ENCODE measurements at places on chromosomes 7 and 10.

DNA sequence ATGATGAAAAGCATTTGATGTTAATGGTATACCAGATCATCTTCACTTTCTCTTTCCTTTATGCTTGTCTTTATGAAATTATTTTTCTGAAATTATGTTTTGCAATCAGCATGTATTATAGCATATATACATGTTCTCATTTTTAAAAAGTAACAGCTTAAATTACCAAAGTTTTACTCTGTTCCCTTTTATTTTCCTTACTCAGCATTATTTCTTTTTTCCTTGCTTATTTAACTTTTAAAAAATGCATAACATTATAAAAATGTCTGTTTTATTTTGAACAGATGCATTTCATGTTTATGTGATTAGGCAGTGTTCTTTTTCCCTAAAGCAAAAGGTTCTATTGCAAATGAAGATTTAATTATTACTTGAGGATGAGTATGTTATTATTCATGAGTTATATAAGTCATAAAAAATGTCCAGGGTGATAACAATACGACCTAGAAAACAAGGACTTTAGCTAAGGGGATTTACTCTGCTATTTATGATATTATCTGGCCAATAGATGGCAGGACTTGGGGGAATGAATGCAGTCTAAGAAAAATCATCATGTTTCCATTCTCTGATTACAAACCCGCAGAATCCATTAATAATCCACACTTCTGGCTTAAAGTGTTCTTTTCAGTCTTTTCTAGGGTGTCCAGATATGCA lies 38.5 kb downstream of the CABCOCO1 start:
- DNase-seq: no peak

- DNase-seq: peak; percentile 98
Measured at GRCh38 chr10:122112625-122113160, 123.7 kb downstream of the TACC2 start.

- DNase-seq: peak; percentile 81
Measured at GRCh38 chr10:91389636-91390512, 20.3 kb upstream of the HECTD2 start.

- DNase-seq: no peak
Measured at GRCh38 chr7:28675429-28675828, 263.1 kb downstream of the CREB5 start.

- DNase-seq: peak; percentile 8
Measured at GRCh38 chr7:136074843-136075242, 97.7 kb upstream of the MTPN start.

GRCh38 chr7:157820796-157821195 lies 484.0 kb downstream of the DNAJB6 start:
- DNase-seq: no peak

DNA sequence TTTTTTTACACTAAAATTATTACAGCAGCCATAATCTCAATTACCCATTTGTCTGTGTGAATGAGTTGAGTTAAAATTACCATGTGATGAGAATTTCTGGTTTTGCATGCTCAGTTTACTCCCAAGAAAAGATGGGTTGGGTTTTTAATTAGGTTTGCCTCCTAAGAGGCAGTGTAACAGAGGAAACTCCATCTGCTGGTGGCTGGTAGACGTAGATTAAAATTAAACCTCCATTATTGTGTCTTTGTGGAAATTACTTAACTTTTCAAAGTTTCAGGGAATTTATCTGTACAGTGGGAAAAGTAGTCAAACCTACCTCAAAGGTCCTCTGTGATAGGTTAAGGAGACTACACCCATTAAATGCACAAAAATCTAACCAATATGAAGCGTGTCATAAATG lies 954.2 kb downstream of the PCDH15 start:
- DNase-seq: no peak

GRCh38 chr7:153640586-153640985 lies 411.6 kb upstream of the DPP6 start:
- DNase-seq: no peak

All from dermis blood vessel endothelial cell (primary cell).